Thoracic aorta (tissue), 2 donors: ENCODE measurements at places on chromosomes 4 and X.

DNA sequence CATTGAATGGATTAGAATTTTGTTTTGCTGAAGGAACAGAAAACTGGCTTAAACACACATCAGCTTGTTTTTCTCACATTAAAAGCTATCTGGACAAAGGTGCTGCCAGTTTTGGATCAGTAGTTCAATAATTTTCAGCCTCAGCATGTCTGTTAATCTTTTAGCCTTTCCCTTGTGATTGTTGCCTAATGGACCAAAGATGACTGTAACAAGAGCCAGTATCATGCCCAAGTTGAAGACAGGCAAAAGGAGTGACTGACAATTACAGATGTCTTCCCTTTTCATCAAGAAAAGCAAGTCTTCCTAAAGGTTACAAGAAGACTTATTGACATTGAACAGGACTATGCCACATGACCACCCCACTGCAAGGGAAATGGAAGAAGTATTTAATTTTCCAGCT, 419.7 kb downstream of the MAPK10 start:
- DNase-seq: no peak

- no peak for DNase-seq
Measured at GRCh38 chr4:137267024-137267423, 265.3 kb downstream of the PCDH18 start.

DNA sequence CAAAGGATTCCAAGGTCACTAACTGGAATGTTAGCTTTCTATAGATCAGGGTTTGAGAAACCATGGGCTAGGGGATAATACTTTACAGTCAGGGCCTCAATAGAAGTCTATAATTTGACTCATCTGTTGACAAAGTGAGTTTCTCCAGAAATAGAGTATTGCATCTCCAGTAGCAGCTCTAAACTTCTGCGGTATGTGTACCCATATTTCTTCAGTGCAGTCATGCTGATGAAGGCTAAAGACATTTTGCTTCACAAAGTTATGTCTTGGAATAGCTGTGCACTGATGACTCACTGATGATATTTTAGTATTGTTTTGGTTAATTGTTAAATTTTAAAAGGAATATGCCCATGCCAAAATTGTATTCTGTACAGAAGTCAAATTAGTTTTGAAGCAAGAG, 464.9 kb upstream of the AMOT start:
- DNase-seq: no peak

GRCh38 chrX:68571292-68571609, 72.4 kb downstream of the YIPF6 start:
- no peak for DNase-seq

GRCh38 chrX:97096385-97096784, 212.7 kb downstream of the RPA4 start:
- DNase-seq: no peak

DNA sequence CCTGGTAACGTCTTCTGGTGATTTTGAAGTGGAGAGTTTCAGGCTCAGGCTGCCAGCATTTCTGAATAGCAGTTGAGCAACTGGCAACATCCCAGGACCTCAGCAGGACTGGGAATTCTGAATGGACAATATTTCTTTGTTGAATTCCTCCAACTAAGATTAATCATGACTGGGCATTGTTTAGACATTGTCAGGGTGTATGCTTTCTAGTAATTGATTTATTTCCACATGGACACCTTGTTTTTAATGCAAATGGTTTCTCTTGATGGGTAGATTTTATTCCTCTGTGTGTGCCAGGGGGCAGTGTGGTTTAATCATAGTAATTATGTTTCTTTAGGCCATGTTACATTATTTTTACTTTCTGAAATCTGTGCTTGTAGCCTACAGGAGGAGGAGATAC, 1004.7 kb upstream of the LCORL start:
- no peak for DNase-seq

- DNase-seq: no peak
Measured at GRCh38 chr4:156378033-156378665, 424.5 kb upstream of the CTSO start.

DNA sequence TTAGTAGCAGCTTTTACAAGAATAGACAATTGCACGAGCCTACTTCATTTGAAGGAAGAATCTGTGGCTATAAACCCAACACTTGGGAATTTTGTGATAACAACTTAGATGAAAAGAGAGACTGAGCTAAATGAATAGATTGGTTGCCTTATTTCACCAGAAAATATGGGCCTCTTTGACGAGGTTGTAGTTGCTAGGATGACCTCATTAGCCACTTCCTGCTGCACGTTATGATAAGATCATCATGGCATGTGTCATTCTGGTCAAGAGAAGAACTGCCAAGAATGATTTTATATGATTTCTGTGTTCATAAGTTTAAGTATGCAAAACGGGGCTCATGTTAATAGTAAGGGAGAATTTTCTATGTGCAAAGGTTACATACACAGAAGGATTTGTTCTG, 321.9 kb upstream of the GIMD1 start:
- DNase-seq: no peak

GRCh38 chr4:88158489-88159228, at the start of gene ABCG2:
Gene ABCG2, minus strand, starts transcription at chr4:88158639. Its CDS starts 18,644 bp downstream, at chr4:88139995.
- DNase-seq: no peak

DNA sequence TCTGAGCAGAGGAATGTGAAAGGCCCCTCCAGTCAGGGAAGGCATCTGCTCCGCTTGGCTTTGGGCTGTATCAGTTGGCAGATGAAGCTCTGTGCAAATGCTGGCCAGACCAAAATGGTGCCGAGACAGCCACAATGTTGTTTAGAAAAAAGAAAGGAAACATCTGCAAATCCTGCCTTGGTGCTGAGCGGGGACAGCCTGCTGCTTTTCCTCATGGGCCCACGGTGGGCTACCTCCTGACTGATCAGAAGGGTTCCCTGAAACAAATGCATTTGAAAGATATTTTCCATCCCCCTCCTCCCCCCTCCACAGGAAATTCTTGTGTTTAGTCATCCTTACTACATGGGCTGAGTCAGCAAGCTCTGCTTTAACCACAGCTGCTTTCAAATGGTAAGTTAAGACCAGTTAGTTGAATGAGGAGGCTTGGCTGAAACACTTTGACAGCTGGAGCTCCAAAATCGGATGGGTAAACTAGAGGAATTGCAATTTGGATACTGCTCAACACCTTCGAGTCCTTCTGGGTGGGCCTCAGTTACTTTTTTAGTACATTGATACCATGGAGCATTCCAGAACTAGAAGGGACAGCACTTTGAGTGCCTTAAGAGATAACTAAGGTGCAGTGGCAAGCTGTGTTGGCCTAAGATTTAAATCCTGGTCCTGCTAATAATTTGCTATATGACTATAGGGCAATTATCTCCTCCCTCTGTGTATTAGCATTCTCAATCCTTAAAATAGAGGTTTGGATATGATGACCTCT, 36.0 kb downstream of the PLAC1 start:
- no peak for DNase-seq

DNA sequence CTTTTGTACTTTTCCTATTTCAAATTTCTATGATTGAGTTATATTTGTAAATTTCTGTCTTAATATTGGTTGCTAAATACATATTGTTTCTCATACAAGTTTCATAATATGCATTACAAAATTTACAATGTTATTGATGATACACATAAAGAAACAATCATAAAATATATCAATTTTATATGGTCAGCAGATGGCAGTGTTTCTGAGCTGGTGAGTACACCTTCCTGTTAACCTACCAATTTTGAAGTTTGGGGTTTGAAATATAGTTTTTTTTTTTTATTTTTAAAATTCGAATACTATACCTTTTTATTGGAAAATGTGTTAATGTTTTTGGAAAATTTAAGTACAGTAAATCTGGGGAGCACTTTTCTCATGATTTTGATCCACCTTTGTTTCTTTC, 1953.1 kb upstream of the ADGRL3 start:
- no peak for DNase-seq

GRCh38 chr4:122797405-122798094, 29.1 kb upstream of the FGF2 start:
- no peak for DNase-seq
